ENCODE measurements at places on chromosomes 6 and 20.

- no peak for DNase-seq
These were observed 118.2 kb downstream of the SLC16A10 start for GRCh38 chr6:111205502-111205901.

- peak; percentile 4 for DNase-seq
These were observed 20.8 kb upstream of the TRAF3IP2 start for GRCh38 chr6:111626441-111626840.

DNA sequence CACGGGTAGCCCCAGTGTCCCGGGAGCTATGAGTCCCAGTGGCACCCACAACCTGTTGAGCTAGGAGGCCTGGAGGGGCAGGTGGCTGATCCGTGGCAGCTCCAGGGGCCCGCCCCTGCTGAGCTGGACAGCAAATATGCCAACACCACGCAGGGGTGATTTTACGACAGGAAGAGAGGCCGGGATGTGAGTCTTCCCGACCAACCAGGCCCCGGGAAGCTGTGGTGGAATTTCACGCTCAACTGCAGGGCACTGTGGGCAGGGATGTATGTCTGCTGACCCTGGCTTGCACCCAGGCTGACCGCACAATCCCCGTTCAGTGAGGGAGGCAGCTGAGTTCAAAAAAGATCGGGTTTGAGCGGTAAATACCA, 183.9 kb downstream of the ERMARD start:
- DNase-seq: no peak

DNA sequence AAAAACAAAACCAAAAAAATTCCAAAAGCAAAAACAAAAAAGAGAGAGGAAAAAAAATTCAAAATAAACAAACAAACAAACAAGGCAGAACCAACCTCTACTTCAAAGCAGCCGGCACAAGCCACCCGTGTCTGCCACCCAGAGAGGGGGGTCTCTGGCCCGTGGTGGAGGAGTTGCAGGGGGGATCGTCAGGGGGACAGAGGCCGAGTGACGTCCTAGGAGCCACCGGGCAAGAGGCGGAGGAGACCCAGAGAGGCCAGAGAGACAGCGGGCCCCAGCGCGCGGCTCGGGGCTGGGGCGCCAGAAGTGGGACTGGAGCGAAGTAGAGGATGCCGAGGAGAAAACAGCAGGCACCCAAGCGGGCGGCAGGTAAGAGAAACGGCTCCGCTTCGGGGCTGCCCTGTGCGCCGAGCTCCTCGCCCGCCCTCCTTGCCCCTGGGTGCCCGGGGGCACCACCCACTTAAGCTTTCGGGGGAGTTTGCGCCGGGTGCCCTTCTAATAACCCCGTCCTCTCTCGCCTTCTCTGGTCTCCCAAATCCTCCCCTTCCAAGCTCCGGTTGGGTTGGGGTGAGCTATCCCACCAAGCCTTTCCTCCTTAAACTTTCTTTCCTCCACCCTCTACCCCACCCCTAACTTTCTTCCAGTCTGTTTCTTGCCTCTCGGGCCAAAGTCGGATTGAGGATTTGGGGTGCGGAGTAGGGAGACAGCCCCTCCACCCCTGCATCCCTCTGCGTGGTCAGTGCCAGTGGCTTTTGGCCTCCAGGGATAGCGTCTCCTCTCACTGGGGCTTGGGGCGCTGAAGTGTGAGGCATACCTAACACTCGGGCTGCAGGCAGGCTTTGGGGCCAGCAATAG, 1.0 kb downstream of the TSHZ2 start:
- peak; percentile 38 for DNase-seq

GRCh38 chr20:25453035-25453810, 45.8 kb downstream of the GINS1 start:
- DNase-seq: no peak
